ENCODE measurements at places on chromosomes 13 and 19.

DNA sequence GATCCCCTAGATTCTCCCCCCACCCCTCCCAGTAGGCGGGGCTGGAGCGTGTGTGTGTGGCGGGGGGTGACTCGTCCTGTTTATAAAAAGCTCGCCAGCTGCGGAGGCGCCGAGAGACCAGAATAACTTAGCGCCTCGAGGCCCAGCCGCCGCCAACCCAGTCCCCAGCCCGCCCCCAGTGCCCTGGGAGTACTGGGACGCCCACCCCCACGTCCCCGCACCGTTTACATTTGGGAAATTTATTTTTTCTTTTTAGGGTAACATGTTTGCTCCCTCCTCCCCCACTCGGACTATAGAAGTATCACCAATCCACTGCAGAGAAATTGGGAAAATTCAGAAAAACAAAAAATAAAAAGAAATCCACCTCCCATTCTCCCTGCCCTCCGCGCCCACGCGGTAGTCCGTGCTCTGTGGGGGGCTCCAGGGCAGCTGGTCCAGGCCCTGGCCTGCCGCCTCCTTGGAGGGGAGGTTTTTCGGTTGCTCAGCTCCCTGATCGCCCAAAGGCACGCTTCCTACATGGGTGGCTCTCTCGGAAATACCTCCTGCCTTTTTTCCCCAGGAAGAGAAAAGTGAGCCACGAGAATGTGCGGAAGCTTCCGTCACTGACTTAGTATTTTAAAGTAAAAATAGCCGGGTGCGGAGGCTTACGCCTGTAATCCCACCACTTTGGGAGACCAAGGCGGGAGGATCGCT, 1.5 kb upstream of the RAB3A start:
- peak; percentile 75 for DNase-seq

DNA sequence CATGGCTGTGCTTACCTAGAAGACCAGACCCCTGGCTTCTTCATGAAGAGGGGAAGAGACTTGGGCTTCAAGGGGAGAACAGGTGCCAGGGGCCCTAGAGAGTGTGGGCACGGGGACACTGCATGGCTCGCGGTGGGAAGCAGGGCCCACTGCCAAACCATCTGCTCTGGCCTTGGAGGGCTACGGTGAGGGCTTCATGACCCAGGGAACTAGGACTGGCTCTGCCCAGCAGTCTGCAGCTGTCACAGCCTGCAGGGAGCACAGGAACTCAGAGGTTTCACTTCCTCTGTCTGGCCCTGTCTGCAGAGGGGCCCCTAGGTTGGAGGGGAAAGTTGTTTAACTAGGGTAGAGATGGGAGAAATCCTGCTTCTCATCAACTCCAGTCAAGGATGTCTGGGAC, 4.3 kb downstream of the ERCC1 start:
- no peak for DNase-seq

DNA sequence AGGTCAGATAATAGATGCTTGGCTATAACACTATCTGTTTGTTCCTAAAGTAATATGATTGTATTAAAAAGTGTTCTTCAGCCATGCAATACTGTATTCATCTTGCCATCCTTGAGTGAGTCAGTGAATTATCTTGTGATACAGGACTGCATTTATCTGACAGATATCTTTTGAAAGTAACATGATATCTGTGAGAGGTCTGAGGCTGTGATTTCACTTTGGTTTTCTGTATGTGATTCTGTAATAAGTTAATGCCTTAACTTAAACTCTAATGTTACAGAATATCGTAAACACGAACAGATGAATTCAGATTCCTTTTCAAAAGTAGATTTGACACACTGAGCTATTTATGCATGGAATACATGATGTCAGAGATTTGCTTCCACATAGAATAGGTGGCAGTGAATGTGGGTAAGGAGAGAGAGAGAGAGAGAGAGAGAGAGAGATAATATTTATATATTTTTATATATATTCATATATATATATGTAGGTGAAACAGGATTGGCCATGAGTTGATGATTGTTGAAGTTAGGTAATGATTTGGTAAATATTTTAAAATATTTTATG, 97.9 kb upstream of the RNF113B start:
- no peak for DNase-seq

- peak; percentile 13 for DNase-seq
These were observed 96.1 kb downstream of the OXGR1 start for GRCh38 chr13:96898212-96898611.

DNA sequence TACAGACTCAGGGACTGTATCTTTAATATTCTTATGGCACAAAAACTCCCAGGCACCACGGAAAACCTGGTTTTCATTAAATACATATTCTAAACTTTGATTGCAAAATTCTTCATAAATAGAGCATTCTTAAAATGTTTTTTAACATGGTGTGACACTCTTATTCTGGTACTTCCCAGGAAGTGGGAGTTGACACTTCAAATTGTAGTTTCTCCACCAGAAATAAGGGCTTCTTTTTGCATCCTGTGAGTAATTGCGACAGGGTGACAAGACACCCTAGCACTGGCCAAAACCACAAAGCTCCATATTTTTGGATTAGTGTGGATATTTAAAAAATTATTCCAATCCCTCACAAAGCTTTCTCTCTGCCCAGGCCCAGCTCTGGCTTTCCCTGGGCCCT, 43.6 kb upstream of the MTIF3 start:
- DNase-seq = no peak

Measured in amniotic stem cell (primary cell).